ENCODE measurements at places on chromosomes 1 and 21.

- DNase-seq: no peak
Observed at GRCh38 chr1:97805093-97805492, 115.7 kb downstream of the DPYD start.

DNA sequence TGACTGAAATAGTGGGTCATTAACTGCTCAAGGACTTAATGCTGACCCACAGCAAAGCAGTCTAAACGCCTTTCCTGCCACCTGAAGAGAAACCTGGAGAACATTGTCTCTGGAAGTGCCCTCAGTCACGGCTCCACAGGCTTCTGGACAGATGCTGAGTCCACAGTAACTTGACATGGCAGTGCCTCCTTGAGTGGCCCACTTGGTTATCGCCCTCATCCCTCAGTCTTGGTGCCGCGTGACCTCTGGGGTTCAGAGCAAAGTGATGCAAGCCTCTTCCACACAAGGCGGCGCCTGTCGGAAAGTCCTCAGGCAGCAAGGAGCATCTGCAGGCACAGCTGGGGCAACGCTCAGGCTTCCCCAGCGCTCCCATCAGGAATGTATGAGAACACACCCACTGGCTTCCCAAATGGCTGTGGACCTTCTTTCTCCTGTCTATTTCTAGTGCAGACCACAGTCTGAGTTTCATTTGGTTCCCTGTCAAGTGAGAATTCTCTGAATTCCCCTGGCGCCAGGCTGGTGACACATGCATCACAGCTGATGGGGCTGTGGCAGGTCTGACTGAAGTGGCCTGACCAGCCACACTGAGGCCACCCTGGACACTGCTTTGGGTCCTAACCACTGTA lies 13.0 kb upstream of the ANGPTL7 start:
- no peak for DNase-seq

GRCh38 chr1:233016798-233017197 lies 66.4 kb downstream of the NTPCR start:
- DNase-seq: no peak

DNA sequence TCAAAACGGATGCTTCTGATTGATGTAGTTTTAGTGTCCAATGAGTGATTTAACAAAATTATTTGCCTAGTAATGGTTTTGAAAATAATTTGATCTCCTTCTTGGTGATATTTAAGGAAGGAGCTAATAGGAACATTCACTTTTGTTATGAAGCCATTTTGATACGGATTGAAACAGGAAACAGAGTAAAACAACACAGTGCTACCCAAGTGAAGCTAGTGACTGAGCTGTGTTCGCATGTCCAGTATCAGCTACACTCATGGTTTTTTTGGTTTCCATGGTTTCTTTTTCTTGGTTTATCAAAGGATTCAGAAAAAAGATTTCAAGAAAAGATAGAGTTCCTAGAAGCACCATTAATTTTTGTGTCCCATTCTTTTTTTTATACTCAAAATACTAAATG lies 40.1 kb upstream of the PLEKHO1 start:
- no peak for DNase-seq
